ENCODE measurements at places on chromosomes 12 and 14.

DNA sequence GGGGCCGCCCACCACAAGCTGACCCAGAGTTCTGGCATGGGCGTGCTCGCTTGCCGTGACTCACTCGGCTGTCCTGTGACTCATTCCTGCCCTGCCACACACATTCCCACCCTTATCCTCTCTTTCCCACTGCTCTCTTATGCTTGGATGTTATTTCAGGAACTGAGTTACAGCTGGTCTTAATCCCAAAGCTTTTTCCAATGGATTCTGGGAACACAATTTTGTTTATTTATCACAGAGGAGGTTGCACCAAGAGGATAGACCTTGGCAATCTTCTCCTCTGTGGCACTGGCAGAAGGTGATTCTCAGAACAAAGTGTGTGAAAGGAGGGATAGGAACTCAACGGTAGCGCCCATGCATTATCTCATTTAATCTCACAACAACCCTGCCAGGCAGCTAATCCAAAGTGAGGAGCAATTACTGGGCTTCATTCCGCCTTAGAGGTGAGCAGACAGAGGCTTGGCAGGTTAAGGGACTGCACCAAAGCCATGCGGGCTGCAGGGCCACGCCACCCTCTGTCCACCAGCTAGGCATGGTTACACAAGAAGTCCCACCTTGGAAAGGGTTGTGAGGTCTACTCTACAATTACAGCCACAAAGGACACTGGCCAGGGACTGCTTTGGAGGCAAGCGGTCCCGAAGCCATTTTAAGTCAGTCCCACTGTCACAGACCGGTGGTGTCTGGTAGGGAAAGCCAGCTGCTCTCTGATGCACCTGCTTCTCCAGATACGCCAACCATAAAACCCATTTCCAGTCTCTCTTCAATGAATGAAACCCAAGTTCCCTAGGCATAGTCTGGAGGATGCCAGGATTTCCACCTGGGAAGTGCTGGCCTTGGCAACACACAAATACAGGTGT lies 32.9 kb downstream of the SYNE3 start:
- no peak for DNase-seq

GRCh38 chr12:15670756-15671155 lies 118.4 kb downstream of the EPS8 start:
- no peak for DNase-seq

DNA sequence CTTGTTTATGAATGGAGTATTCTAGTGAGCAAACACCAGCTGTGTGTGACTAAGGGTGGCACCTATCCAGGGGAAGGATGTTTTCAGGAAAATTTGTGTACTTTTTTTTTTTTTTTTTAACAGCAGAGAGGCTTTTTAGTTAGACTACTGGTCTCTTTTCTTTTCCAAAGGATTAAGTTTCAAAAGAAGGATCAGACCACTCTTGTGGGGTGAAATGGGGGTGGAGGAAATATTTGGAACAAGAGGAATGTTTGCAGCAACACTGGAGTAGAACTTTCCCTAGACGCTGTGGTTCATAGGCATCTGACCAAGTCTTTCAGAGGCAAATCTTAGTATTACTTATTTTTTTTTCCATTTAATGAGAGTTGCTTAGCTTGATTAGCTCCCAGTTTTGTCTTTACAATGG lies 21.1 kb downstream of the NUBPL start:
- no peak for DNase-seq

DNA sequence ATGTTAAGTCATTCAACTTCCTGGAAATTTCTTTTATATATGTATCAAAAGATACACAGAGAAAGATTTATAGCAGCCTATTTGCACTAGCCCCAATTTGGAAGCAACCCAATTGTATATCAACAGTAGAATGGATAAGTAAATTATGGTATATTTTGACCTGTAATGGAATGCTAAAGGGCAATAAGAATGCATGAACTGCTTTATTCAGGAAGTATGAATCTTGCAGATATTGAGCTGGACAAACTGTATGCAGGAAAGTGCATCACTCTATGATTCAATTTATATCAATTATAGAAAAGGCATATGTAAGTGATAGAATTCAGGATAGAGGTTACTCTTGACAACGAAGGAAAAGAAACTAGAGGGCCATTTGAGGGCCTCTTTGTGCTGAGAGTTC lies 913.1 kb upstream of the FBXO33 start:
- no peak for DNase-seq

DNA sequence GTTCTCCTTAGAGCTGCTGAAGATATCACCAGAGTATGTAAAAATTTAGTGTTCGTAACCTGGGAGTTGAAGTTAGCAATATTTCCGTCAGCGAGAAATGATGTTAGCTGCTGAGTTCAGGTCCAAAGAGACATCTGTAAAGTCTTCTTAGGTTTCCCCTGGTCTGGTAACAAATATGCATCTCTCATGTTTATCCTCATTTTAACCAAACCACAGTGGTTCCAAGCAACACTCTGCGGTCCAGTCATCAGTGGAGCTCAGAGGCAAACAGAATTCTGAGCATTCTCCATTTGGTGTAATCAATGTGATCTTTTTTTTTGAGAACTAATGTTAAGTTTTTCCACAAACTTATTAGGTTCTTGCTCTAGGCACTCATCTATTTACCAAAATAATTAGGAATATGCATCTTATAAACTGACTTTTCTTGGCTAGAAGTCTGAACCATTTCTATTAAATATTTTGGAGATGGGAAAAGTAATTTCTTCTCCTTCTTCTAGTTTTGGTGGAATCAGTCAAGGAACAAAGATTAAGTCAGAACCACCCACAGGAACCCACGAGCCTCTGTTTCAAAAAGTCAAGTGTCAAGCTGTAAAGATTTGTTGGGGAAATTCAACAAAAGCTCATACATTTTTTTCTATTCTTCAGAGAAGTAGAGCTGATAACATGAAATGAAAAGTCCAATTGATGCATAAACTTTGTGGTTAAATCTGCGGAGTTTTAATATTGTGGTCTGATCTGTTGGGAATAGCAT lies 64.7 kb downstream of the IFNG start:
- DNase-seq: no peak

- DNase-seq: no peak
These were observed 690 bp upstream of the RBP5 start for GRCh38 chr12:7129287-7129871.

DNA sequence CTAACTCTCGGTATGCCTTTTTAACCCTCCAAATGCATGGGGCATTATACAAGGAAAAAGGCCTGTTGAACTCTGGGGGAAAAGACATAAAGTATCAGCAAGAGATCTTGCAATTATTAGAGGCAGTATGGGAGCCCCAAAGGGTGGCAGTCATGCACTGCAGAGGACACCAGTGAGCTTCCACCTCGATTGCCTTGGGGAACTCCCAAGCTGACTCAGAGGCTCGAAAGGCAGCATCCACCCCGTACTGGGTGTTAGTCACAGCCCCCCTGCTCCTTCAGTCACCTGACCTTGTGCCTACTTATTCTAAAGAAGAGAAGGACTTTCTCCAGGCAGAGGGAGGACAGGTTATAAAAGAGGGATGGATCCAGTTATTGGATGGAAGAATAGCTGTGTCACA lies 781.4 kb upstream of the TMEM132C start:
- DNase-seq: peak; percentile 2

DNA sequence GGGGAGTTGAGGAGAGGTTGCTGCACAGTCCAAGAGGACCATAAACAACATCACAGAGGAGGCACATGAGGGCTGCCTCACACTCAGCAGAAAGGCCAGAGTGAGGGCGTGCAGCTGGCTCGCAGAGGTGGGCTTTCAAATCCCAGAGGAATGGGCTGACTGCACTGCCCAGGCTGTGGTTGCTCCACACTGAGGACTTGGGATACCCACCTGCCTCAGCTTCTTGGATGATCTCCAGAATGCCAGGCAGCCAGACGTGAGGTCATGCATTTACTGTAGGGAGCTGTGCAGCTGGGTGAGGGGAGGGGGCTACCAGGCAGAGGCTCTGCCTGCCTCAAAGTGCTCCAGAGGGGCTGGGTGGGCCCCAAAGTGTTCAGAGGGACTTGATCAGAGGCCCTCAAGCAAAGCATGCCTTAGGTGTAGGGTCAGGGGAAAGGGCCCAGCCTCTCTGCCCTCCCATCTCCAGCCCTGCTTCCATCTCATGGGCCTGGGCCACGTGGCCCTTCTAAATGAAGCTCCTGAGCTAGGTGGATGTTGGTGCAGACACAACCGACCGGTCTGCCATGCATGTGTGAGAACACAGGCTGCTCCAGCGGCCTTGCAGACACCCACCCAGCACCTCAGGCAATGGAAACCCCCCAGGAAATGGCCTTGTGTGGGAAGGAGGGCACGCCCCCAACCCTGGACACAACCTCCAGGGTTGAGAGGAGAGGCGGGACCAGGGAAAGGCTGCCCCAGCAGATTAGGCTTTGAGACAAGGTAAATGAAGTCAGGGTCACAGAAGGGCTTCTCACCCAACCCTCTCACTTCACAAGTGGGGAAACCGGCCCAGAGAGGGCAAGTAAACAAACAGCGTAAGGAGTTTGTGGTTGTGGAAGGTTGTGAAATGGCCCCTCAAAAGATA lies 90.8 kb downstream of the NTF3 start:
- no peak for DNase-seq

DNA sequence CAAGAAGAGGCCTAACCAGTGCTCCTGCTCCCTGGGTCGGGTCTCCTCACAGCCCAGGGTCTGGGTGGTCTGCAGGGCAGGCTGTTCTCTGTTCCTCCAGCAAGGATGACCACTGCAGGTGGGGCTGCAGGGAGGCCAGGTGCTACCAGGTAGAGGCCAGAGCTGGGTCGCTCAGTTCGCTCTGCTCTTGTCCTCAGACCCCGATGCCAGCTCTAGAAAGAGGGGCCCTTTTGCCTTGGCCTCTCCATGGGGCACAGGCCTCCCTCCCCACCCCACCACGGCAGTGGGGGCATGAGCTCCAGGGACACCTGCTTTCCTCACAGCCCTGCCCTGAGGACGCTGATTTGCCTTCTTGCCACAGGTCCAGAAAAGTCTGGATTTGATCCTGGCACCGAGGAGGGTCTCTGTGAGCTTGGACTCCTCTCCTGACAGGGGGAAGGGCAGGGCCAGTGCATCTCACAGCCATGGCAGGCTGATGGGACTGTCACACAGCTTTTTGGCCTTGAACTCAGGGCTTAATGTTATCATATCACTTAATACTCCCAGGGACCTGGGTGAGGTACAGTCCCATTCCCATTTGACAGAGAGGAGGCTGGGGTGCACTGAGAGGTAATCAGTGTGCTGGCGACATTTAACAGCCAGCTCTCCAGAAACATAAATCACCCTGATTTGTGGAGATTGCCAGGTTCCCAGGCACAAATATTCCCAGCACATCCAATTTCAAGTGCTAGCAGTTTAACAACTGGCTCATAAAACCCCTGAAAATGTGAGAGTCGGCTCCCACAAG lies 273.0 kb upstream of the SFSWAP start:
- DNase-seq: no peak

- DNase-seq: no peak
These were observed 32.8 kb downstream of the NOC4L start for GRCh38 chr12:132176920-132177551.

DNA sequence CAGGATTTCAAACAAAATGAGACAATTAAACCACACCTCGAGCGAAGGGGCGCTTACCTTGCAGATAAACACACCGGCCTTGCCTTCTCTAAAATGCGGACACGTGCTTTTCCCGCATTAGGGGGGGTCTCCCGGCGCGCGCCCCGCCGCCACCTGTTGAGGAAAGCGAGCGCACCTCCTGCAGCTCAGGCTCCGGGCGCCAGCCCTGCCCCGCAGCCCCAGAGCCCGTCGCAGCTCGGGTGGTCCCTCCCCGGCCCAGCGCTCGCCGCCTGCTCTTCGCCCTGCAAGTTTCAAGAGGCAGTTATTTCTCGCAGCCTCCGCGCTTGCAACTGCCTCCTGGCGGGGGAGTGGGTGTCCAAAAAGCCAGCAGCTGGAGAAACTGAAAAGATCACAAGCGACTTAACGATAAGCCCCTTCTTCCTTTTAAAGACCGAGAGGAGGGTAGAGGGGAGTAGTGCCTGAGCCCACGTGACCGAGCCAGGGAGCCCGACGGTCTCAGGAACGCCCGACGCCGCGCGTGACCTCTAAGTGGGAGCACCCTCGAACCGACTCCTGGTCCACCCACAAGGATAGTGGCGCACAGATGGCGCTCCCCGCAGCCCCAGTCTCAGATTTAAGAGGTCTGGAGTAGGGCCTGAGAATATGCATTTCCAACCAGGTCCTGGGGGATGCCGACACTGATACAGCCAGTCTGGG lies at the start of gene ESR2:
Gene ESR2 (minus strand): TSS at position 396 of the 696 bp plus-strand sequence. CDS start 11,386 bp downstream, outside the sequence.
- peak; percentile 51 for DNase-seq

DNA sequence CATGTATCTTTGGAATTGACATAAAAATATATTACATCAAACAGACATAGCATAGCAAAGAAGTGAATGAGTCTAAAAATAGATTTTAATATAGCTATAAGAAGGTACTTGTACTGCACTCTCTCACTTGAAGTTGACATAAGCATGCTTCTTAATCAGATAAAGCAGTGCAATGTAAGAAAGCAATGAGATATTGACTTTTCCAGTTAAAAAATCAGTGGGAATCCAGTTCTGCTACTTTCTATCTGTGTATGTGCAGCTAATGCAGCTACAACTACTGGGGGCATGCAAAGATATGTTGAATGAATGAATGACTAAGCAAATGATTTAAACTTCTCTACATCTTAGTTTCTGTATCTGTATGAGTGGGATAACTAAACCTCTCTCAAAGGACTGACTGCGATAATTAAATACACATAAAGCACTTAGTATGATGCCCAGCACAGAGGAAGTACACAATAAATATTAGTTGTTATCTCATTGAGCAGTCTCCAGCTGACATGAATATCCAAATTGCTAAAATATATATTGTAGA lies 10.3 kb downstream of the WASHC3 start:
- DNase-seq: no peak

DNA sequence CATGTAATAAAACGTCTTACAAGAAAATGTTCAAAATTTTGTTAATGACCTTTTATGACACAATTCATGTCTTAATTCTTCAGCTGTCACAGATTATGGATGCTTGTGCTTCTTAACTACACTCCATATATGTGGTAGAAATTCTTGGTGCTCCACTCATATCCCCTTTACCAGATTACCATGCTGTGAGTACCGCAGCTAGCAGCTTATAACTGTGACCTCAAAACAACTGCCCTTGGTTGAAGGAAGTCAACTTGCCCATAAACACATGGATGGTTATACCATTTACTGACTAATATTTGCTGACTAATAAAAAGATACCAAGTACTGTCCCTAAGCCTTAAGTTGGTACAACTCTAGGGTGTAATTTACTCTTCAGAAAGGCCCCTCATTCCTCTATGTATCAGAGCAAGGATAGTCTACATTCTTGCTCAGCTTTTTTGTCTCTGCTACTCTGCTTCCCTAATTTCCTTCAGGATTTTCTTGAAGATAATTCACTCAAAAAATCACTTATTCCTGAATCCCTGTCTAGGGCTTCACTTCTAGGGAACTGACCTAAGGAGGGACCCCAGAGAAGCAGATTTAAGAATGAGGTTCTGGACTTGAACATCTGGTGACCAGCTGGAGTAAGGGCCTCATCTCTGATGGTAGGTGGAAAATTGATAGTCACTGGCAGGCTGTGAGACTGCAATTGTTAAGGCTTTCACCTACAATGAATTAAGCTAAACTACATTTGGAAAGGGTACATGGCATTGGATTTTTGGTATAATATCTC lies 152.3 kb downstream of the SLC6A15 start:
- no peak for DNase-seq

DNA sequence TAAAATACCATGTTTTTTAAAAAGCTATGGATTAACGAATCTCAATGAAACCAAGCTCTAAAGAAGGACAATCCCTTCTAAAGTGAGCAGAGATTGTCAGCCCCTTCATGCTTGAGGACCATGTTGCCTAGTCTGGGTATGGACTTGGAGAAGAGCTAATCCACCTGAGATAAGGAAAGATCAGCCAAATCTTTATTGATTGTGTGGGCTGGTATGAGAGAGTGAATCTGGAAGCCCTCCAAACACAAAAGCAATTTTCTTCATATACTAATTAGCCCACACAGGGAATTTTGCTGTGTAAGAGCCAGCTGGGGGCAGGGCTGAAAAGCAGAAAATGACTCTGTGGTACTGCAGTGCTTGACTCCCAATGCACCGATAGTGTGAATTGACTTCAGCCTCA lies 47.4 kb upstream of the DICER1 start:
- no peak for DNase-seq

All from hematopoietic multipotent progenitor cell treated with erythropoietin and hydrocortisone succinate and interleukin-3 and kit ligand, for 6 days (in vitro differentiated cells).